Right lobe of liver (tissue), 6 donors: ENCODE measurements at places on chromosomes 1 and 21.

- DNase-seq: no peak
These were observed 50.5 kb upstream of the PPP2R5A start for GRCh38 chr1:212234431-212235395.

DNA sequence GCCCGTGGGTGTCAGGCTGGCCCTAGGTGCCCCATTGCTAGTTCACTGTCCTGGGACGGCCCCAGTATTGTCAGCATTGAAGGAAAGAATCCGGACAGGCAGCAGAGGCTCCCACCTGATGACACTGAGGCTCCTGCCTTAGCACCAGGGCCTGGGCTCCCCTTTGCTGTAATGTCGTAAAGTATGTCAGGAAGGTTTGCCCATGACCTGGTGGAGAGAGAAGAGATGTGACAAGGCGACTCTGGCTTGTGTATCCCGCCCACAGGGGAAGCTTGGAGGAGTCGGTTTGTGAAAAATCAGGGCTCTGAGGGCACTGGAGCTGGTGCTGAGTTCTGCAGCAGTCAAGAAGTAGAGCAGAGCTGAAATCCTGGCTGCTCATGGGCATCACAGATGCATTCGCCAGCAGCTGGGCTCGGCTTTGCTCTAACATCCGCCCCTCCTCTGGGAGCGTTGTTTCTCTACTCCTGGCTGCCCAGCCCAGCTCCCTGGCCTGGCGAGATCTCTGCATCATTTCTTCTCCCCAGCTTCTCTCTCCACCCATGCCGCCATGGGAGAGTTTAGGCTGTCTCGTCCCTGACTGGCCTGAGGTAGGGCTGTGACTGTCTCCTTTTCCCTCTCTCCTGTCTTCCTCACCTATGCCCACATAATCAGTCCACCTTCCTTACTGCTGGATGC lies 74.1 kb downstream of the ADARB1 start:
- no peak for DNase-seq

GRCh38 chr1:27755865-27756264 lies 17.2 kb upstream of the STX12 start:
- DNase-seq: peak; percentile 69

DNA sequence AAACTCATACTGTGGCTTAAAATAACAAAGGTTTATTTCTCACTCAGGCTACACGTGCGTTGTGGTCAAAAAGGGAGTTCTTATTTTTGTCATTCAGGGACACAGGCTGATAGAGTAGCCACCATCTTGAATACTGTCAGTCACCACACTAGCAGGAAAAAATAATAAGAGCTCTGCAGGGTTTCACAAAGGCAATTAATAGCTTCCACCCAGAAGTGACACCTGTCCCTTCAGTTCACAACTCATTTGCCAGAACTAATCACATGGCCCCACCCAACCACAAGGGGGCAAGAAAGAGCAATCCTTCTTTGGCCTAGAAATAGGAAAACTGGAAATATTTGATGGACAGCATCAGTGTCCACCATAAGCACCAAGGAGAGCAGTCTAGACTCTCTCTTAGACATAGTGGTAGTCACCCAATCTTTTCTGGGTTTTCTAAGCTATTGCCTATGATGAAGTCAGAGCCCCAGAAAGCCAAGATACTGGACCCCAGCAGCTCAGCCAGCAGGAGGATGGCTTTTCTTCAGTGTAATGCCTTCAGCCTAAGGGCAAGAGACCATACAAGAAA lies 8.2 kb downstream of the HAPLN2 start:
- DNase-seq: no peak

DNA sequence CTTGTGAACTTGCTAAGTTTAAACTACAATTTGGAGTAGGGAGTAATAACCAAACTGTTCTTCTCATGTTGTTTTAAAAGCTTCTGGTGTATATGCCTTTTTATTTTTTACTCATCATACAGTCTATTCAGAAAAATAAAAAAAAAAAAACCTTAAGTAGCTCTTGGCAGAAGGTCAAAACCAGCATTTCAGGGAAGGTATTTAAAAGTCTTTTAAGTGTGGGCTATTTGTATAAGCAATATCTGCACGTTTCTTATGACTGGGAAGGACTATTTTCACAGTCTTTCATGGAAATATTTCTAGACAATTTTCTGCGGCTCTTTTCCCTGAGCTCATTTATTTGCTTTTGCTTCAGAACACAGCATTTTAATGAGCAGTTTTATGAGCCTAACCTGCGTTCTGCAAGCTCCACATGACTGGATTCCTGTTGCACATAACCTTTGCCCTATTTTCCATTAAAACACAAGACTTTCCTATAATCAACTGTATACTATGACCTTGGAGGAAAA lies 60.9 kb upstream of the C1orf105 start:
- DNase-seq: no peak

- no peak for DNase-seq
These were observed 67.5 kb downstream of the SYT2 start for GRCh38 chr1:202642619-202643291.

- no peak for DNase-seq
These were observed 431.5 kb upstream of the CHRM3 start for GRCh38 chr1:238954865-238955264.

DNA sequence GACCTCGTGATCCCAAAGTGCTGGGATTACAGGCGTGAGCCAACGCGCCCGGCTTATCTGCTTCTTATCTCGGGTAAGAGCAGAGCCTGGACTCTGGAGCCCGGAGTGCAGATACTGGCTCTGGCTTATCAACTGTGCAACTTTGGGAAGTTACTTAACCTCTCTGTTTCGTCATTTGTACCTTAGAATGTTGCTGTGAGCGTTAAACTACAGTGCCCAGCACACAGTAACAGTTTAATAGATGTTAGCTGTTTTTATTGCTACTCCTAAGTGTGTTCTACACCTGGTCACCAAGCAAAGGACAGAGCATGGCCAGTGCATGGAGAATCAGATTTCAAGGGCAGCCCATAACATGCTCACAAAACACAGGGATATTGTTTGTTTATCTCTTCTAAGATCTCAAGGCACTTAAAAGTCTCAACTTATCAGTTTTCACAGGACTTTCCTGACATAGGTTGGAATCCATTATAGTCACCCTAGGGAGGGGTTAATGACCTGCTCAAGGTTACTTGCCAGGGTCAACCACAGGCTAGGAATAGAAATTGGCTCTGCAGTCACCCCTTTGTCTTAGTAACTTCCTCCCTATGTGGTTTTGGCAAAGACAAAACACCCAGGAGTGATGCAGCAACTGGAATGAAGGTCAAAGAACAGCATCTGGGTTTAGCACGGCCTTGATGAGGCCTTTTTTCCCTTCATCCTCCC lies 22.5 kb upstream of the SRP9 start:
- peak; percentile 87 for DNase-seq

DNA sequence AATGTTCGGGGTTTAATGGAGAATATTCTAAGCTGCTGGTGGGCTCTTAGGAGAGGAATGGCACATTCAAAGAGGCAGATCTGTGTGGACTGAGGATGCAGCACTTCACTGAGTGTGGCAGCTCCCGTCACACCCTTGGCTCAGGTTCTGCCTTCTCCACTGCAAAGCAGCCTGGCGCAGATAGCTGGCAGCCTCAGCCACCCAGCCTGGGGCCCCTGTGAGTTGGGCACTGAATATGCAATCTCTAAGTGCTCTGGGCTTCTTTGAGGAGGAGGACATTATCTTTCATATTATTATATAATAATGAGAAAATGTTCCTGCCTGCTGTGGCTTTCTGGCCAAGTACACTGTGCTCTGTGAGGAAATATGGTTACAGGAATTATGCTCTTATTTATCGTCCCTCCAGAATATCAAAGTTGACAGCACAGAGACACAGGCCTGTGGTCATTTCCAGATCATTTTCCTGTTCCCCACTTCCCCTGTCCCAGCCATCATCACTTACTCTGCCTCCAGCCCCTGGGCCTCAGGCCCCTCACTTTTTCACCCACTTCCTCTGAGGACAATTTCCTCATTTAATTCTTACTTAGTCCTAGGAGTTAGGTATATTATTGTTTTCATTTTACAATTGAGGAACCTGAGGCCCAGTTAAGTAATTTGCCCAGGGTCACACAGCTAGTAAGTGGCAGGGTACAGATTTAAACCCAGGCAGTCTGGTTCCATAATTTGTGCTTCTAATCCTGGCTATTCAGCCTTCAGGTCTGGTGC lies 53.6 kb downstream of the MAB21L3 start:
- no peak for DNase-seq

DNA sequence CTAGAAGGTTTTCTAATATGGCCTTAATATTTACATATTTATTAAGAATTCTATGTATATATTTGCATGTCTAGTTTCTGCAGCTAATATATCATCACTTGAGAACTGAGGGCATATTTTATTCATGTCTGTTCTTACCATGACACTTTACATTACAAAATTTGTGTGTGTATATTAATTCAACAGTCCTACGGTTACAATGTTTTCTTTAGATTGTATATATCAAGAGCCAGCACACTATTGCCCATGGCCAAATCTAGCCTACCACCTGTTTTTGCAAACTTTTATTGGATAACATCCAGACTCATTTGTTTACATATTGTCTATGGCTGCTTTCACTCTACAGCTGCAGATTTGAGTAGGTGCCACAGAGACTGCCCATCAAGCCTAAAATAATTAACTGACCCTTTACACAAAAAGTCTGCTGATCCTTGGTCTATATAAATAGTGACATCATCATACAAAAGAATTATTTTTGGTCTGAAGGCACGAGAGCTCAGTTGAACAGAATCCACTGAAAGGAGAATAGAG lies 577.4 kb upstream of the PBX1 start:
- DNase-seq: no peak

DNA sequence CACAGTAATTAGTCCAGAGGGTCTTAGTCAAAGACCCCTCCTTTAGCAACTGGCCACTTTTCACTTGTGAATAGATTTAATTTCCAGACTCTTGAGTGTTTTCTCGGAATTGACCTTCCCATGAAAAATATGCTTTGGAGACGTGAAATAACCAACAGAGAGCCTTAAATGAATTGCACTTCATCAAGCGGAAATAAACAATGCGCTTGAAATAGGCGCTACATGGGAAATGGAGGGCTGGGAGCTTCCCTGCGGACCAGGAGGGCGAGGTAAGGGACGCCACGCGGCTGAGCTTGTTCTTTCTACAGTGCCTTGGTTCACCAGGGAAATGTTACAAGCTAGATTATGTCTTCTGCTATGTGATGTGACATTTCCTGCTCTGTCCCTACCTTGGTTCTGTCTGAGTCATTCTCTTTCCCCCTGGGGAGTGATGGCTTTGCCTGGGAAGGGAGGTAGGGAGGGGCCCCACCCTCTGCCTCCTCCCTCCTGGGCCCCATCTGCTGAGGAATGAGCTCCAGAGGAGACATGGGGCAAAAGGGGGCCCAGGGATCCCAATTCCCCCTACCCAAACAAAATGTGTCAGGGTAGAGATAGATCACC lies 619.3 kb downstream of the PTPRU start:
- DNase-seq: no peak

DNA sequence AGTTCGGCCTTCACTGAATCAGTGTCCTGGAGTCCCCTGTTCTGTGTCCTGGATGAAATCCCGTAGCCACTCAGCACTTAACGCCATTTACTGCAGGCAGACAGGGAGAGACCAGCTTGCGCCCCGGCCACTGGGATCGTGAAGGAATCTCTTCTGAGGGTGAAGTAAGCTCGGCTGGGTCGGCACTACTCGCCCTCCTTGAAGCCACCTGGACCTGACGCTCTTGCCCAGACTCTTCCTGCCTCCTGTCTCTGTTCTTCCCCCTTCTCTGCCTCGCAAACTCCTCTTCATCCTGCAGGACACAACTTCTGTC lies 99.9 kb upstream of the ZBTB40 start:
- no peak for DNase-seq

DNA sequence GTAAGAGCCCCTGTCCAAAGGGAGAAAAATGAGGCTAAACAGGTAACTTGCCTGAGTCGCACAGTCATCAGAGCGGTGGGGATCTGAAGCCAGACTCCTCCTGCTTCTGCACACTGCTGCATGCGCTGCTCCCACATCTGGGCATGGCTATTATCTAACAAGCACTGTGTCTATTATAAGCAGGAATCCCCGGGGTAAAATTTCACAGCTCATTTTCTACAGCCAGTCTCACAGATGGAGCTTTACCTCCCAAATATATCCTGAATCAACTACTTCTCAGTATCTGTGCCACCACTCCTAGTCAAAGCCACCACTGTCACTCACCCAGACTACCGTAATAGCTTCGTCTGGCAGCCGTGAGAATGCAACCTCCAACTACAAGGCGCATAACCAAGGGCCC lies 9.8 kb downstream of the MTOR start:
- DNase-seq: no peak

GRCh38 chr1:233364695-233365539 lies 37.4 kb downstream of the MAP3K21 start:
- DNase-seq: no peak

- DNase-seq: no peak
These were observed 520.4 kb downstream of the RWDD3 start for GRCh38 chr1:95754412-95754811.

- DNase-seq: no peak
These were observed 27.1 kb downstream of the SAMSN1 start for GRCh38 chr21:14519000-14519399.

- no peak for DNase-seq
These were observed 7.1 kb upstream of the PEF1 start for GRCh38 chr1:31651766-31652165.

GRCh38 chr1:19661721-19662228 lies 2.9 kb upstream of the HTR6 start:
- no peak for DNase-seq

DNA sequence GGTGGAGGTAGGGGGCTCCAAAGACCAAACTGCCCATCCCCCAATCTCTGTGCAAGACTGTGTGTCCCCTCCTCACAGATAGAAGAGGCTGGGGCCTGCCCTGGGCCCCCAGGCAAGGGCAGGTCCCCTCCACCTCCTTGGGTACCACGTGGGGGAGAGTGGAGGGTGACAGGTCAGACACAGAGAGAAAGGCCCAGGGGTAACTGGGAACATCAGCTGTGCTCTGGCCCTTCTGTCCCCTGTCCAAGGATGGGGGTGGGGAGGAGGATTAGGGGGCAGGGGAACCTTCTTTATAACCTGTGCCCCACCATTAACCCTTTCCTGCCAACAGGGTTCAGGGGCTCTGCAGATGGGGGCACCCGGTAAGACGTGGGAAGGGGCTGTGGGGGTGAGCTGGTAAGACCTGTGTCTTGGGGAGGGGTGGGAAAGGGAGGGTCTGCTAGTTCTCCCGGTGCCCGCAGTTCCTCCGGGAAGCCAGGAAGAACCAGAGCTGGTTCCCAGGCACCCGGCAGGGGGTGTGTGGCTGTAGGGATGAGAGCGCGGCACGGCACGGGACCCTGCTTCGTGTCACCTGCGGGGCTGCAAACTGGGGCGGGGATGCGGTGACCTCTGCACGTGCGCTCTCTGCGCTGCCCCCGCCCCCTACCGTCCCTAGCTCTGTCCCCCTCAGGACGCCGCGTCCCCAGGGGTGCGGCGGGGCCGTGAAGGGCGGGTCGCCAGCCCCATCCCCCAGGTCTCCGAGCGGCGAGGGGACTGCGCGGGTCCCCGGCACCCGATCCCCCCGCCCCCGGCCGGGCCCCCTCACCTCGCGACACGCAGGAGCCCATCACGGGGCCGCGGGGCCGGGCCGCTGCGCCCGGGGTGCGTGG lies 601 bp downstream of the FAM131C start:
- no peak for DNase-seq

GRCh38 chr1:201649761-201650622 lies 111.1 kb downstream of the NAV1 start:
- peak; percentile 61 for DNase-seq
